ENCODE measurements at places on chromosomes 3 and 15.

- no peak for DNase-seq
Measured at GRCh38 chr3:114464548-114464947, 170.7 kb downstream of the TIGIT start.

GRCh38 chr3:117547956-117548550 lies 838.5 kb downstream of the TUSC7 start:
- no peak for DNase-seq

DNA sequence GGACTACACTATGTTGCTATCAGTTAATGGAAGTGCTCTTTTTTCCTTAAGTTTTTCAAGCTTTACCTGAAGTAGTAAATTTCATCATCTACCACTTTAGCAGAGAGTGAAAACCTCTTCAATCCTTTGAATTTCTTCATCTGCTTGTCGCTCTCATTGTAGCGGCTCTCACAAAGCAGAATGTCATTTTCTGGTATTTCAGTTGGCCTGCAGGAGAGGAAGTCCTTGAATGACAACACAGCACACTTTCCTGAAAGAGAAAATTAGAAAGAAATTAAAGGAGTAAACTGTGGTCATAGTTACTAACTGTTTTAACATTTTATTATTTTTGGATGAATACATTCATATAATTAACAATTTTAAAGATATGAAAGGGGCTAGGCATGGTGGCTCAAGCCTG lies 27.6 kb downstream of the UQCC5 start:
- DNase-seq, result no peak

- no peak for DNase-seq
Measured at GRCh38 chr3:11568503-11569155, 75.1 kb downstream of the VGLL4 start.

- no peak for DNase-seq
Measured at GRCh38 chr3:33664195-33664594, 53.9 kb downstream of the CLASP2 start.

DNA sequence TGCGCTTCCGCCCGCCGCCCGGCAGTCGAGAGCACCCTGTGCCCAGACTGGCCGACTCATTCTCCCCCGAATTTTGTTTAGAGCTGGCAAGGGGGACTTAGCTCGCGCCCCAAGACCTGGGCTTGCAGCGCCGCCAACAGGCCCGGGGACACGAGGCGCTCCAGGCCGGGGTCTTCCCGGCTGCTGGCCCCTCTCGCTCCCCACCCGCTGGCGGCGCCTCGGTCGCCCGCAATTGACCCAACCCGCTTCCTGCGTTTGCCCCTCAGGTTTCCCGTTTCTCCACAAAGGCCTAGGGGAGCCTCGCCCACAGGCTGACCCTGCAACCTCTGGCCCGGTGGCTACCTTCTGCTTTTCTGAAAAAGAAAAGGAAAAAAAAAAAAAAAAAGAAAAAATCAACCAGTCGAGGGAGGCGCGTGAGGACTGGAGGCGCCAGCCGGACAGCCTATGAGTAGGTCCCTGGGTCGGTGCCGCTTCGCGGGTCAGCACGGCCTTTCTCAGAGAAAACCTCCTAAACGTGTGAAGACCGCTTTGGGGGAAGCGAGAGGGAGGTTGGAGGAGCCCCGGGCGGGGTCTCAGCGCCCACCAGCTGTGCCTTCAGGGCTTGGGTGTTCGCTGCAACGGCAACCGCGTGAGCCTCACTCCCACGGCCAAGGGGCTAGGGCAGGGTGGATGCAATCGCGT lies 7.2 kb downstream of the FOXL2 start:
- DNase-seq, result no peak

DNA sequence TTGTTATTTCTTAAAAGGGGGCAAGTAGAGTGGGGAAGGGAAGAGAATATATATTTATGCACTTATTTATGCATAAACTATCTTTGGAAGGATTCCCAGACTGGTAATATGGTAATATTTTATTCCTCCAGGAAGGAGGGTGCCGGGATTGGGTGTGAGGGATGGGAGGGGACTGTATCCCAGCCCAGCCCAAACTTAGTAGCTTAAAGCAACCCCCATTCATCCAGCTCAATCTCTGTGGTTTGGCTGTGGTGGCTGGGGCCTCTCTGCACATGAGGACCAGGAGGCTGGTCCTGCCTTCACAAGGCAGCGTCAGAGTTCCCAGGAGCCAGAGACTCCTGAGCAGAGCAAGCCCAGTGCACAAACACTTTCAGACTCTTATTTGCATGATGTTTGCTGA lies 48.4 kb downstream of the CCNL1 start:
- DNase-seq, result no peak

DNA sequence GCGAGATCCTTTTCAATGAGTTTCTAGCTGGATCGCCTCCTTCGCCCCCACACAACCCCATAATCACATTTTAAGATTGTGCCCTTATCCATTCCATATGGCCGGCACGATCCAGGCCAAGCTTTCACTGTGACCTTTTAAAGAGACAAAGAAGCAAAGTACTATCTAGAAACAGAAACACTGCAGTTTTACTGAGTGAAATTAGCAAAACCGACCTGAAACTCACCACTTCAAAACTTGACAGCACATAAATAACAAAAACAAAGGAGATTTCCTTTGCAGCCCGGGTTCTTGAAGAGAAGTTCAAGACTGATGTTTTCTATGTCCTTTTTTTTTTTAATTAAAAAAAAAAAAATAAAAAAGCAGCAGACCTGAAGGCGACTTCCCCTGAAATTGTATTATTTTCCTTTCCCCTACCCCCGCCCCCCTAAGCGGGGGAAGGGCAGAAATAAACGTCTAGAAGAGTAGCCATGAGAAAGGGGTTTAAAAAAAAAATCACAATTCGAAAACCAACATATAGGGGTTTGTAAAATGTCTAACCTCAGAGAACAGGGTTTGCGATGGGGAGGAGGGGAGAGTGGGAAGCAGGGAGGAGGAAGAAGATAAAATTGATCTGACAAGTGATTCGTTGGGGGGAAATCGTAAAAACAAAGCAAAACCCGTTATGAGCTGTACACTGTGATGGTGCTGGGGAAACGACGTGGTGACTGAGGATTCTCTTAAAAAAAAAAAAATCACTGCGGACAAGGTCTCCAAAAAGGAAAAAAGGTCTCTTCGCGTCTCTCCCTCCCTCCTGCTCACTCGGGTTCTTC lies 1.5 kb downstream of the SATB1 start:
- no peak for DNase-seq

DNA sequence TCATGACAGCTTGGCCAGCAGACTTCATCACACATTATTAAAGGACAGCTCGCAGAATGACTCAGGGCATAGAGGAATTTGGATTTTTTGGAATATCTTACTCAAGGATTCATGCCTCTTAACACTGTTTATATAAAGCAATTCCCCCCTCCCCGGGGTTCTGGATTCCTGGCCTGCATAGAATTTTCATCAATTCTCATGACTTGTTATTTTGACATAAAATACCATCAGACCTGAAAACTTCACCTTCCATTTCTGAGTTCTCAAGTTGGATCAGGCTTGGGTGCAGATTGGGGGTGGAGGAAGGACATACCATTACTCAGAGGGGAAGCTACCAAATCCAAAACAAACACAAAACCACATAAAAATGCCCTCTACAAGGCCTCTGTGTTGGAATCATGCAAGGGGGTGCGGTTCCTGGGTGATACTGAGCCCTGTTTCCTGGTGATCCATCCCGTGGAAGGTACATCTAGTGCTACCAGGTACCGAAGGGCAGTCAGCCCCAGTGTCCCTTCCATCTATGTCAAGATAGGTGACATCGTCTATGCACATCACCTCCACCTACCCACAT lies 95.3 kb downstream of the DAPK2 start:
- DNase-seq, result no peak

- no peak for DNase-seq
Measured at GRCh38 chr15:63188247-63188925, 1.0 kb upstream of the RAB8B start.

DNA sequence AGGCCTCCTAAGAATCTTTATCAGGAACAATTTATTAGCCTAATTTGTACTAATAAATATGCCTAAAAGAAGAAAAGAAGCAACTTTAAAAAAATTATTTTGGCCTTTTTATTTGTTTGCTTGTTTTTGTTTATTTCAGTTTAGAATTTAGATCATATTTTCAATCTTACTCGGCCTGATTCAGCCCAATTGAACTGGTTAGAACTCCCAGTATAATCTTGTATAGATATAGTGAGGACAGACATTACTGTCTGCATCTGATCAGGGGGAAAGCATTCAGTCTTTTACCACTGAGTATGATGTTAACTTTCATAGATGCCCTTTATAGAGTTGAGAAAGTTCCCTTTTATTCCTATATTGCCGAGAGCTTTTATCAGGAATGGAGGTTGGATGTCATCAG lies 56.0 kb upstream of the CSTA start:
- DNase-seq, result no peak

- no peak for DNase-seq
Measured at GRCh38 chr3:170499562-170500156, 81.0 kb downstream of the CLDN11 start.

DNA sequence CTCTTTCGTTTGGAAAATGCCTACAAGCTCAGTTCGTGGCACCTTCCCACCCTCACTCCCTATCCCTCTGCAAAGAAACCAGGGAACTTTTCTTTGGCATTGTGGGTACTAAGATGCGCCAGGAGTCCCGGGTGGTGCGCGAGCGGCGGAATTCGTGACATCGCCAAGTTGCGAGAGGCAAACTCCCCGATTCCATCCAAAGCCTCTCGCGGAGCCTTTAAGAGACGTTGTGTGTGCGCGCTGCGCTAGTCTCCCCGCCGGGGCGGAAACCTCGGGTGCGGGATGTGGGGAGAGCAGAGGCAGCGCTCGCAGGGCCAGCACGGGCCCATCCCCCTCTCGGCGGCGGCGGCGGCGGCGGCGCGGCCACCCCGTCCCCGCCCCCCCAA lies 443 bp upstream of the NR2F2 start:
- no peak for DNase-seq

GRCh38 chr15:93144463-93145236 lies 55.6 kb upstream of the RGMA start:
- DNase-seq, result no peak

GRCh38 chr3:62332835-62333244 lies 40.5 kb downstream of the FEZF2 start:
- no peak for DNase-seq

DNA sequence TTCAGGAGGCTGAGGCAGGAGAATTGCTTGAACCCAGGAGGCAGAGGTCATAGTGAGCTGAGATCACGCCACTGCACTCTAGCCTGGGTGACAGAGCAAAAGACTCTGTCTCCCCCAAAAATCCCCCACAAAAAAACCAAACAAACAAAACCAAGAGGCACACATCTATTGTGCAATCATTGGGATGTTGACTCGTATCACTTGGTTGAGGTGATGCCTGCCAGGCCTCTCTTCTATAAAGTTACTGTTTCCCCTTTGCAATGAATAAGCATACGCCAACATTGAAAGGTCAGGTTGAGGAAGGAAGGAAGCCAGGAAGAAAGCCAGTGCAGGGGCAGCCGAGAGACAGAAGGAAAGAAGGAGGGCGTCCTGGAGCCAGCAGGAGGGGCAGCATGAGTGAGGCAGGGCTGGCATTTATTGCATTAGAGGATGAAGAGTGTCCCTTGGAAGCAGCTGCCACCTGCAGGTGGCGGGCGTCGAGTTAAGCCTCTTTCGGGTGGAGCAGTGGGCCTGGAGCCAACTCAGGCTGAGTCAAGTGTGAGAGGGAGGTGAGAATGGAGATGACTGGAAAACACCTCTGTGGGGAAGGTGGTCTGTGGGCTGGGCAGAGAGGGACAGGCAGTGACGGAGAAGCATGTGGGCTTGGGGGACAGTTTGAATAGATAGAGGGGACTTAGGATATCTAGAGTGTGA lies 8.3 kb upstream of the CSPG4 start:
- no peak for DNase-seq

- DNase-seq, result no peak
Measured at GRCh38 chr3:39166134-39166710, 12.8 kb upstream of the CSRNP1 start.

DNA sequence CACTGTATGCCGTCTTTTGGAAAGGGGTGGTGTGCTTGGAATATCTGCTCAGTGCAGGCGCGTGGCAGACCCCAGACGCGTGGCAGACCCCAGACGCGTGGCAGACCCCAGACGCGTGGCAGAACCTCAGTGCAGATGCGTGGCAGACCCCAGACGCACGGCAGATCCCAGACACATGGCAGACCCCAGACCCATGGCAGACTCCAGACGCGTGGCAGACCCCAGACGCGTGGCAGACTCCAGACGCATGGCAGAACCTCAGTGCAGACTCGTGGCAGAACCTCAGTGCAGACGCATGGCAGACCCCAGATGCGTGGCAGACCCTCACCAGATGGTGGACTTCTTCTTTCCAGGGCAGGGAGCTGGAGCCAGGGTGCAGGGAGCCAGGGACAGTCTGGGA lies 637 bp upstream of the MUC4 start:
- no peak for DNase-seq

- no peak for DNase-seq
Measured at GRCh38 chr15:99369196-99369595, 117.9 kb downstream of the LRRC28 start.

GRCh38 chr3:84825817-84826216 lies 133.0 kb upstream of the CADM2 start:
- no peak for DNase-seq

DNA sequence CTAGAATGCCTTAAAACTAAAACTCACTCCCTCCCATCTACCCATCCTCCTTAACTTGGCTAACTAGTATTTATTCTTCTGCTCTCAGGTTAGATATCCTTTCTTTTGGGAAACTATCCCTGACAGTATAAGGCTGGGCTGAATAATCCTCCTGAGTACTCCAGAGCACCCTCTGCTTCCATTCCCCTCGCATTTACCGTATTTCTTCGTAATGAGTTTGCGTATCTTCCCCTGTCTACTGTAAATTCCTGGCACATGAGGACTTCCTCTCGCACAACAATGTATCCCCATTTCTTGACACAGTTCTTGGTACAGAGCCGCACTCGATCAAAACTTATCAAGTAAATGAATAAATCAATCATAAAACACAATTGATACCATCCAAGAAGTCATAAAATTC lies 82.9 kb upstream of the AKAP13 start:
- DNase-seq, result no peak

- no peak for DNase-seq
Measured at GRCh38 chr15:77107531-77108355, 36.8 kb upstream of the TSPAN3 start.

All from stimulated activated CD4-positive, alpha-beta T cell treated with anti-CD3 and anti-CD28 coated beads, Interleukin-1b, Interleukin-23, amount 100 ng/mL, for 4 hours (primary cell).